ENCODE measurements at places on chromosomes 3 and 15. TPM values are rescaled to one million over a fixed set of nuclear protein-coding genes. Genes with fewer than 3 reads are reported as not detected.

Gene PPM1L
- 5.1 TPM for total RNA-seq

Gene DGKG
- total RNA-seq = 4.3 TPM

Gene RPP14
- total RNA-seq = 16.0 TPM

Gene EIF1B
- 12.2 TPM for total RNA-seq

Gene LSMEM2
- total RNA-seq = 2.7 TPM

Gene HRG
- not detected for total RNA-seq

Gene DLL4
- total RNA-seq = 0.13 TPM

Gene FAM3D
- not detected for total RNA-seq

Gene GCNT3
- total RNA-seq = 1.7 TPM

DNA sequence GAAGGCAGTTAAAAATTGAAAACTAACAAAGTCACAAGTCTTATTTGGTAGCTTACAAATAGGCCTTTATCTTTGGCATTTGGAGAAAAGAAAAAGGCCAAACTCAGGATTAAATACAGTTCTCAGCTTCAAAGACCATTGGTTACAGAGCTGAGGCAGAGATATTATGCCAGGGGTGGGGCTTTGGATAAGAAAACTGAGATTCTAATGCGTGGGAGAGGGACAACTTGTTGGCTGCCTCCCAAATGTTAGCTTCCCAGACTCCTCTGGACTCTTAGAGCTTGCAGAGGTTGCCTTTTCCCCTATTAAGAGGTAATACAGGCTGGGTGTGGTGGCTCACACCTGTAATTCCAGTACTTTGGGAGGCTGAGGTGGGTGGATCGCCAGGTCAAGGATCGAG lies 231.8 kb downstream of the SQOR start:
- no peak for DNase-seq

DNA sequence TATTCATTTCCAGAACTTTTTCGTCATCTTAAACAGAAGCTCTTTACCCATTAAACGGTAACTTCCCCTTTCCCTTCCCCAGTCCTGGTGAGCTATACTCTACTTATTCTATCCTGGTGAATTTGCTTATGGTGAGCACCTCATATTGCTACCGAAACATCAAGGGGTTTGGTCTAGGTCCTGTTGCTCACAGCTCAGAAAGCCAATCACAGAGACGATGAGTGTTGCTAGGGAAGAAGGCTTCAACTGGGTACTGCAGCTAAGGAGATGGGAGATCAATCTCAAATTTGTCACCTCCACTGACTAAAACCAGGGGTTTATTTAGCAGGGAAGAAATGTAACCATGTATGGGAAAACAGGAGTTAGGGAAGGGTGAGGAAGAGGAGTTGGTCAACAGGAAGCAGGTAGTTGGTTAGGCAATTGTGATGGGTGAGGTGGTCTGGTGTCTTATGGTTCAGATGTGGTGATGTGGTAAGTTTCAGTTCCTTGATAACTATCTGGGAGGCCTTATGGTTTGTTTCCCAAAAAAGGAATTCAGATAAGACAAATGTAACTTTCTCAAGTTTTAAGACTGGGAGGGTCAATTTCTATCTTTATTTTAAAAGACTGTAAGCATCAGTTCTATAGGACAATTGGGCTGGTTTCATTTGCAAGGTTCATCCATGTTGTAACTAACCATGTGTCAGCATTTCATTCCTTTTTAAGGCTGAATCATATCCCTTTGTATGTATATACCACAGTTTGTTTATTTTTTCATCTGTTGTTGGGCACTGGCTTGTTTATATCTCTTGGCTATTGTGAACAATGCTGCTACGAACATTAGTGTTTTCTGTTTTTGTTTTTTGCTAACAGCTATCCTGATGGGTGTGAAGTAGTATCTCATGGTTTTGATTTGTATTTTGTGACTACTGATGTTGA lies 24.3 kb downstream of the ARHGAP11B start:
- no peak for DNase-seq

DNA sequence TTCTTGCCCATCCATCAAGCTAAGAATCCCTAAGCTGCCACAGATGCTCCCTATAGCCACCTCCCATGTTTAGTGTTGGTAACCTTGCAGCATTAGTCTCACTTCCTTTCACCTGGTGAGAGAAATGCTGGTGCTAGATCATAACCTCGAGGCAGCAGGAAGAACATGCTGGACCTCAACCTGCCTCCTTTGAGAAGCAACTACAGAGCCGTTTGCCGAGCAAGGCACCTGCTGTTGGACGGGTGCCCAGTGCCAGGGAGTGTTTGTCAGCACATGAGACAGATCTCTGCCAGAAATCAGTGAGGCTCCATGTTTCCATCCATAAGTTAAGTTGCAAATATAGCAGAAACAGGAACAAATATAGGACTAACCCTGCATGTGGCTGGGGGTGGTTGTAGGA lies 955.7 kb downstream of the TUSC7 start:
- DNase-seq = peak; percentile 24

GRCh38 chr3:29384640-29385039 lies 103.8 kb downstream of the RBMS3 start:
- peak; percentile 96 for DNase-seq

DNA sequence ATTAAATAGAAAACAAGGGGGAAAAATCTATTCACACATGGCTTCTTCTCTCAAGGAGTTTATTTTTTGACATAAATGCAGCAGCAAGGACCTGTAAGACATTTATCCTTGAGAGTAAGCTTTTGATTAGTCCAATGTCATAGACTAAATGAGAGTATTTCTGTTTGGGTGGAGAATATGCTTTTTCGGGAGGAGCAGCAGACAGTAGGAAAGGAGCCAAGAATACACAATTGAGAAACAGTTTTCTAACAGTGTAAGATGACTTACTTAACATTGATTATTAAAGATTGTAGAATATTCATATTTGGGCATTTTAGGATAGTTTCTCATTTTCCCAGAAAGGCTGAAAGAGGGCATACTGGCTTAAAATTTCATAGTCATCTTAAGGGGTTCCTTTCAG lies 65.9 kb upstream of the PAQR5 start:
- DNase-seq = no peak

DNA sequence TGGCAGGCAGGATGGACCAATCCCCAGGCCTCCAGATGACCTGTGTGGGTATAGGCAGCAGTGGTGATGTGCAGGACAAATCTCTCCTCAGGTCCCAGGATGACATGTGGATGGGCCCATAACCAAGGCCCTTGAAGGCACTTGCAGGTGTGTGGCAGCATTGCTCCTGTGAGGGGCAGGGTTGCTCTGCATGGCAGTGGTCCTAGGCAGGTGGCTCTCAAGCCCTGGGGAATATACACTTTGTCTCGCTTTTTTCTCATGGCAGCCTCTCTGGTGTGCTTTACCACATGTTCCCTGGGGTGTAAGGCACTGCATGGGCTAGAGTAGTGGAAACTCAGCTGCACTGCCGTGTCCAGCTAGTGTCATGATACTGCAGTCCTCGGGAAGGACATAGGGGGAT lies 503.6 kb downstream of the UNC13C start:
- DNase-seq = no peak

- no peak for DNase-seq
These were observed 31.1 kb downstream of the FBXO40 start for GRCh38 chr3:121624147-121624899.

DNA sequence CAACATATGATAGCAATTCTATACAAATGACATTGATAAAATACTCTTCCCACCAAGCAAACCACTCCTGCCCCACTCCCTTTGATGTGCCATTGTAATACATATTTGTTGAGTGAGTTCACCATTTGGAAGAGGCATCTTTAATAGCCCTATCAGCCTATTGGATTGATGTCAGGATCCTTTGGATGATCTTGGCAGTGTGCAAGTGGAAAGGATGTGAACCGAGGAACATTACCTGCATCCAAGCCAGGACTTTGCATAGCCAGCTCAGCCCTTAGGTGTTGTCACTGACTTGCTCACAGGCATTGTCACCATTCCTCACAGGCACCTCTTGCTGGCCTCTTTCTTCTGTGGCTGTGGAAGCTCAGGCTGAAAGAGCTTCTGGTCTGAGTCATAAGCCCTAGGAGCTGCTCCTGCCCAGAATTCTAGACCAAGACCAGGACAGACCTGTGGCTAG lies 16.5 kb upstream of the TIMP4 start:
- no peak for DNase-seq

DNA sequence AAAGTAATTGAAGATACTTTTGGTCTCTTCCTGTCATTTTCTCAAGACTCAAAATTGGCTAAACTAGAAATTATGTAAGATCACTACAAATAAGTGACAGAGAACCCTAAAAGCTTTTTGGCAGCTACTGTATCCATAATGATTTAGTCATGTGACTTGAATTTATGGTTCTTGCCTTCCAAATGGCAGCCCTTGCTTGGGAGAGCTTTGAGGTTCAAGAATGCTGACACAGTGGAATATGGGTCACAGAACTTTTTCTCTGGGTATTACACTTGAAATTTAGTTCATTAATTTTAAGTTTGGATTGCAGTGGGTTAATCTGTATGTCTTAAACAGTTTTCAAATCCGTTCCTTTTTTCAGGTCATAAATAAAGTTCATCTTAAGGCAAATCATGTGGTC lies 14.0 kb downstream of the LMLN start:
- DNase-seq = no peak

GRCh38 chr3:161731968-161732367 lies 235.4 kb downstream of the OTOL1 start:
- no peak for DNase-seq

DNA sequence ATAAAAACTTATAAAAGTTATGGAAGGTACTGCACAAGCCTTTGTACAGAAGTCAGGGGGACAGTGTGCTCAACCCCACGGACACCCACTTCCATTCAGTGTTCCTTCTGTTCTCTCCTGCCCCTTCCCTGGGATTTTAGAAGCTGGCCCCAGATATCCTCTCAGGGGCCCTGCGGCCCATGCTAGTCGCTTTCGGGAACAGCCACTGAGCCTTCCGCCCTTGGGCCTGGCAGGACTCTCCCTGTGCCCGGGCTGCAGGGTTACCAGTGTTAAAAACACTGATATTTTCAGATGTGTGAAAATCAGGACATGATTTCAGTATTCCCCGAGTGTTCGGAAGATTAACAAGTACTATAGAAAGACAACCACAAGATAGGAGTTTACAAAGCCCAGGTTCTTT lies 22.4 kb downstream of the FAN1 start:
- DNase-seq = no peak

GRCh38 chr15:98787936-98788757 lies 139.8 kb downstream of the IGF1R start:
- DNase-seq = no peak

GRCh38 chr15:70793694-70794093 lies 30.3 kb upstream of the UACA start:
- peak; percentile 61 for DNase-seq

DNA sequence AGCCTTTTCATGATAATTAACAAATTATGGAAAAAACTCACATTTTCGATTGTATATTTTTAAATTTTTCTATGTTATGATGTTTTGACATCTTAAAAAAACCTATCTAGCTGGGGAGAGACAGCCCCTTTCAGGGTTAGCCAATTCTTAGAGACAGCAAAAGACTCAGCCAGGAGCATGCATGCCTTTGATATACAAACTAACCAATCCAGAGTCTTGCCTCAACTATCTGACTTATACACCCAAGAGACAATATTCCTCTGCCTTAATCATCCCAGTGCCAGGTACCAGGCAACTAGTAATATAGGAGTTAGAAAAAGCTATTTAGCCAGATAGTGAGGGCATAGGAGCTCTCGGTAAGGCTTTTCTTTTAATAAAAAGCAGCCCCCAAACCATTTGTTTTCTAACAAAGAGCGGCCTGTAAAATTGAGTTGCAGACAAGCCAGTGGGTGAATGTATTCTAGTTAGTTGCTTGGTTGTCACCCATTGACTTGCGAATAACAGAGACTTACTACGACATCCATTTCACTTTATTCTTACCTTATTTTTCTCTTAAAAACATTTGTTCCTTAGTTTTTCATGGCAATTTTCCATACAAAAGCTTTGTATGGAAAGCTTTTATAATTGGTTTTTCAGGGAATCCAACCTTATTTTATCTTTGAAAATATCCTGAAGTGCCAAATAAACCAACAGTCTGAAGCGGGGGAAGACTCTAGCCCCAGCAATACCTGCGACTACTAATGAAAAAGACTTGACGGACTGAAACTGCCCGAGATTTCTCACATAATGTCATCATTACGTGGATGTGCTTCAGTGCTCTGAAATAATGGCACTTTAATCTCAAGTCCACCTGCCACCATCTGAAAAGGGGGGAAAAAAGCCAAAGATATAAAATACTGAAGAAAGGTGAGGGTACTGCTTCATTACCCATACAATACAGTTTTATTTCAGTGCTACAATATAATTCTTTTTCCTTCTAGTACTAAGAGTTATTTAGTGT lies 64.6 kb upstream of the ATP2C1 start:
- no peak for DNase-seq

DNA sequence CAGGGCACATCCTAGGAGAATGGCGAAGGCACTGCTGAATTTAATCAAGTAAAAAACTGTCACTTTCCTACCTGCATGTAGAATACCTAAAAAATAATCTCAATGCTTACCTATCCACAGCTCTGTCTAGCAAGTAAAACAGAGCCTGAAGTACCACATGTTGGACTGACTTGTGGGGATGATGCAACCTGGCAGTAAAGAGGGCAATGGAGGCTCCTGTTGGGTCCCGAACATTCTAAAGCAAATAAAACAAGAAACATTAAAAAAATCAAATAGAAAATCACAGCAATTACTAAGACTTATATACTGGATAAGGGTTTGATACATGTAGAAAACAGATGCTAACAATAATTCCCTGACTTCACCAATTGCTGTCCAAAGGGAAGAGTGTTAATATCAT lies 56.1 kb downstream of the PTPN9 start:
- no peak for DNase-seq

DNA sequence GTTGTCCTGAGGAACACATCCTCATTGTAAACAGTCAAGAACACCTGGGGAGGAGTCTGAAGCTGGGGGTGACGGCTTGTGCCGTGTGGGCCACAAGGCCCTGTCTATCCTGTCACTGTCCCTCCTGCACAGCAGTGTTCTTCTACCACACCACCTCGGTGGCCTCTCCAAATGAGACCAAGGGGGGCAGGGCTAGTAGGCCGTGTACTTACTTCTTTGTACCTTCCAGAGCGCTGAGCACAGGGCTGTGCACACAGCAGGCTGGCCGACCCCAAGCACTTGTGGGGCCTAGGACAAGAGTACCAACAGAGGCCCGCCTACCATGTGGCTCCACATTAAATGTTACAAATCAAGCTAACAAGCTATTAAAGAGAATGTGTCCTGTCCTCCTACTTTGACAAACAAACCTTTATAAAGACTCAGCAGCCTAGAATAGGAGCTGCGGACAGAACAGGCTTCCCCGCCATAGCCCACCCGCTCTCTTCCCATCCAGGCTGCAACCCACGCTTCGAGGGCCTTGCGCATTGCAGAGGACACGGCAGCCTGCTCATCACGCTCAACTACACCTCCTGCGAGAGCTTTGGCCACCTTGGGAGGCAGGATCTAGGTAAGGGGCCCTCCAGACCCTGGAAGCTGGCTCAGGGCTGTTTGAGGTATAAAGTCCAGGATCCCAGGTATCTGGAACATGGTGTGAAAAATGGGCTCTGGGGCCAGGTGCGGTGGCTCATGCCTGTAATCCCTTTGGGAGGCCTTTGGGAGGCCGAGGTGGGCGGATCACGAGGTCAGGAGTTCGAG lies 30.5 kb downstream of the MELTF start:
- DNase-seq = no peak

GRCh38 chr3:147900851-147901250 lies 491.7 kb downstream of the ZIC1 start:
- DNase-seq = no peak
